Muscle of leg (tissue), 16 donors: ENCODE measurements at places on chromosomes 2 and 18.

DNA sequence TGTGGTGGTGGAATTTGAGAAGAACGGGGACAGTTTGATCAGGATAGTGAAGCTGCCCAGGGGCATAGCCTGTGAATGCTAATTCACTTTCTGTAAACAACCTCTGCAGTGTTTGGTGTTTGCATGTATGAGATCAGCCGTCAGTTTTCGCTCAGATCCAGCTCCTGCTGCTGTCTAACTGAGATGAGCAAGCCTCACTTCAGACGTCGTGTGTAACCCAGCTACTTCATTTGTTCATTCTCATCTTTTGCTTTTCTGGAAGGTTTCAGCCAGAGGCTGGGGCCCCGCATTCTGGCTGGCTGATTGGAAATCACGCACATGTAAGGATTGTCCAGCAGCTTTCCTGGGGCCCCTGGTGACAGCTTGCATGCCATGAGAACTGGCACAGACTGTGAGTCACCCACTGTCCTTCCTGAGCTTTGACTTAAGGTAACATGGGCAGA is 48.9 kb downstream of the LDLRAD4 start:
- DNase-seq, result no peak

GRCh38 chr18:73313476-73313875 is 445.7 kb upstream of the NETO1 start:
- DNase-seq, result no peak

DNA sequence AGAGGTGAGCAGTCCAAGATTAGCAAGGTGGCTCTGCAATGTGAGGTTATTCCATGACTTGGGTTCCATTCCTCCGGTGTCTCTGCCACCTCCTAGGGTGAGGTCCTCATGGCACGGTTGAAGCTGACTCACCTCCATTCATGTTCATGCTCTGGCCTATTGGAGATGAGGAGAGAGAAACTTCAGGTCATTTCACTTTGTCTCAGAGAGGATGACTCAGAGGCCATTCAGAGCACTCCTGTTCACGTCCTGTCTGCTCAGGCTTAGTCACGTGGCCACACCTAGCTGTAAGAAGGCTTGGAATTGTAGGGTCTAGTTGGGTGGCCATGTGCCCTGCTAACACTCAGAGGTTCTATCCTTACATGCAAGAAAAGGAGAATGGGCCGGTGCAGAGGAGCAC is 67.5 kb upstream of the MBOAT2 start:
- no peak for DNase-seq

DNA sequence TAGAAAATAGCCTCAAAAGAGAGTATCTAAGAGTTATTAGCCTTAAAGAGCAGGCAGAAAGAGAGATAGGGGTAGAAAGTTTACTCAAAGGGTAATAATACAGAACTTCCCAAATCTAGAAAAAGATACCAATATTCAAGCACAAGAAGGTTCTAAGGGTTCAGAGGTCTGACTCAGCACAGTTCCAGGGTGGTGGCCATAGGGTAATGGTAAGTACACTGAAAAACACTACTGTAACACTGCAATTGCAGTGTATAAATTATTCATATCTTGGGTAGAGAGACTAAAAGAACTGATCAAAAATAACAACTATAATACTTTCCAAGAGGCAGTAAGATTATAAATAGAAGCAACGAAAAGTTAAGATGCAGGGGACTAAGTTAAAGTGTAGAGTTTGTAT is 115.2 kb downstream of the ROCK1 start:
- no peak for DNase-seq

GRCh38 chr18:52678551-52678950 is 338.6 kb downstream of the DCC start:
- DNase-seq, result no peak

GRCh38 chr2:240136671-240137292 is 677 bp upstream of the COPS9 start:
- DNase-seq, result no peak
